Fibroblast of skin of left quadriceps (primary cell): ENCODE measurements at places on chromosomes 5 and 9.

DNA sequence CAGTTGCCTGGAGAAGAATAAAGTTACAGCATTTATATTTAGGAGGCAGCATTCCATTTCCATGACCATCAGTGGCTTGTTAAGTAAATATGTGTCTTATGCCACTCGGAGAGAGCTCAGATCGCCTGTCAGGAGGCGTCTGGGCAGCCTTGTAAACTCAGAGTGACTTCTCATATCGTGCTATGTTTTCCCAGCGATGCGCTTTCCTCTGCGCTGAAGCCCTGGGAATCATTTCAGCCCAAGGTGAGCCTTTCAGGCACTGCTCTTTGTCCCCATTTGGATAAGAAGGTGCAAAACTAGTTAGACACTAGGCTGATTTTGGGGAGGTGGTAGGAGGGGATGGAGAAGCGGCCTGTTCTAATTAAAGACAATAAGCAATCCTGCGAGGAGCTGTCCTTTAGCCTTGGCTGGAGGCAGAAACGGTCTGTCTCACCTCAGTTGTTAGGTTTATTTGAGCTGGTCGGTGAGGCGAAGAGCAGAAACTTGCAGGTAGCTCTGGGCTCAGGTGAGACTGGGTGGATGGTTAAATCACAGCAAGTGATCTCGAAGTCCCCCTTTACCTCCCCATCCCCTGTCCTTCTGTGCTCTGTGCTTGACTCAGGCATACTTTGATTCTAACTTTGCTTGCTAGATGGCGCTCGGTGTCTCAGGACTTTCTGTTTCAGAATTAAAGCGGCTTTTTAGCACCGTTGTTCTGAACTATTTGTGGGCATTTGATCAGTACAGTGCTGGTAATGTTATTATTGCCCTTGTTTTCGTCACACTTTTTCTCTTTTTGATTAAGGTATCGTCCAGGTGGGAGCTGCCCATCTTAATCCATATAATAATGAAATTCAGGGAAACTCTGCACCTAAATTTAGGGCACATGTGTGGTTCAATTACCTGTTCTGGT is 24.6 kb downstream of the NR2F1 start:
- no peak for DNase-seq

DNA sequence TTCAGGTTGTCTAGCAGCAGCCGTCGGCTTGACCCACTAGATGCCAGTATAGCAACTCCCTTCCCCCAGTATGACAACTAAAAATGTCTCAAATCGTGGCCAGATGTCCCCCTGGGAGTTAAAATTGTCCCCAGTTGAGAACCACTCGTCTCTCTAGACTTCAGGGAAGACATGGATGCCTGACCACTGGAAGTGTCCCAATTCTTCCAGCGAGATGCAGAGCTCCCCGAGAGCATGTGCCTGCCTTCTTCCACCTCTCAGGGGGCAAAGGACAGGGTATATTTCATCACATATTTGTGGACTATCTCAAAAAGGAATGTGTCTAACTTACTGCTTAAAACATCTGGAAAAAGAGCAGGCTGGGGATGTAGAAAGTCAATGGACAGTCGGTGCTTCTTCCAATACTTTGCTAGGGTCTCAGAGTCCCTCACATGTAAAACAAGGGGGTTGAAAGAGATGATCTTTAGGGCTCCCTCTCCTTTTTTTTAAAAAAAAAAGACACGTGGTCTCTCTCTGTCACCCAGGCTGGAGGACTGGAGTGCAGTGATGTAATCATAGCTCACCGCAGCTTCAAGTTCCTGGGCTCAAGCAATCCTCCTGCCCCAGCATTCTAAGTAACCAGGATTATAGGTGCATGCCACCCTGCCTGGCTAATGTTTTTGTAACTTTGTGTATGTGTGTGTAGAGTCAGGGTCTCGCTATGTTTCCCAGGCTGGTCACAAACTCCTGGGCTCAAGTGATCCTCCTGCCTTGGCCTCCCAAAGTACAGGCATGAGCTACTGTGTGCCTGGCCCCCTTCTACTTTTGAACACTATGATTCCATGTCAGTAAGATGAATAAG is 190.6 kb downstream of the DAB2IP start:
- DNase-seq = no peak

DNA sequence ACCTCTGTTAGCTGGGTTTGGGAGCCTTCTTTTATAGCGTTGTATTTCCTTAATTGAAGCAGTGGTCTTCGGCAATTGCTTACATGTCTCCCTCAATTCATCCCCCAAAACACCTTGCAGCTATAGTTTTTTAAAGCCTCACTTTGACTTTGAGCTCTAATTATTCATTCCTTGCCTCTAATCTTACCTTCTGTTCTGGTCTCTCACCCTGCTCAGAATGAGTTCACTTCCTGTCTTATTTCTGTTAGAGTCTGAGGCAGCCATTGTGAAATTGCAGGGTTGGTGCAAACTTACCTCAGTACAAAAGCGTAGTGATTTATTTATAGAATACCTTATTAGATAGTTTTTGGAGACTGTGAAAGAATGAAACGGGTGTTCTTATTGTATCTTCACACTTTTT is 35.0 kb downstream of the AOPEP start:
- DNase-seq = no peak

DNA sequence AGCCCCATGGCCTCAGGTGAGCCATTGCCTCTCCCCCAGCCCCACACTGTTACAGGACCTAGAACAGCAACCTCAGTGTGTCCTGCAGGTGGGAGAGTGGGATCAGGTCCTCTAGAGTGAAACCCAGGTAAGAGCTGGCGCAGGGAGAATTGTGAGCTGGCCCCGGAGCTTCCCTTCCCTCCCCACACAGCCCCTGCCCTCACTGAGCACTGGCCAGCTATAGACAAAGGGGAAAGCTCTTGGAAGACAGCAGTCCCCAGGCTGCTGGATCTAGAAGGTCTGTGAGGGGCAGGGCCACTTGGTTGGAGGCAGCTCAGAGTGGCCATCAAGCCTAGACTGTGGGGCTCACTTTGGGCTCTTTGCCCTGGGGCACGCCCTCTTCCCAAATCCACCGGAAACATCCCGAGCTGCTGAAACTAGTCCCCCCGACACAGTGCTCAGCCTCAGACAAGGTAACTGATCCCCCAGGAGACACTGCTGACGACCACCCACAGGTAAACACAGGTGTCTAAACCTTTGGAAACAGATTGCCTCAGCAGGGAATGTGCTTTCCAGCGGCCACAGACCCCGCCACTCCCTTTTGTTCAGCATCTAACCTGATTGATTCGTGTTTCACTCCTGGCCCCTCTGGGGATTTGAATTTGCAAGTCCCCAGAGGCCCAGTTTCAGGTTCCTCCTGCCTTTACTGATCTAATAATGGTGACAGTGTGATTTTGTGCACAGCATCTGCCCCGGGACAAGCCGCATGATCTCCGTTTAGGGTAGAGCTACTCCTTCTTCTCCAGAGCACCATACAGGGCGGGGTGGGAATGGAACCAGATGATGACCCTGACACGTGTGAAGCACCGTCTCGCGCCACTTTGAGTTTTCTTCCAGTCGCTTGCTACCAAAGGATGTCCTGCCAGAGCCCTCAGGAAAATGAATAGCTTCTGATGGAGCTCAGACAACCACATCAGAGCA is 42.2 kb upstream of the ADAMTS2 start:
- no peak for DNase-seq

DNA sequence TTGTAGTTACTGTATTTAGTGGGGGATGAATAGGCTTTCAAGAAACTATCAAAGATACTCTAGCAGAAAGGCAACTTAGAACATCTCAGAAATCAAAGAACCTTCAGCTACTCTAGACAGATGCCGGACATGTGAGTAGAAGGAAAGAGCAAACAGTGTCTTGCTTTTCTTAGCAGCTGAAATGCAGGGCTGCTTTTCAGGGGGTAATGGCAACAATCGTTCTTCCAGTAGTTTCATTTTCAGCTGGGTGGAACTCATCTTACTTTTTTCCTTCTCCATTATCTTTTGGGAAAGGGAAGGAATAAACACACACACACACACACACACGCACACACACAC is 281.6 kb downstream of the CRB2 start:
- DNase-seq = no peak

GRCh38 chr9:18319918-18320445 is 154.0 kb upstream of the ADAMTSL1 start:
- DNase-seq = no peak

DNA sequence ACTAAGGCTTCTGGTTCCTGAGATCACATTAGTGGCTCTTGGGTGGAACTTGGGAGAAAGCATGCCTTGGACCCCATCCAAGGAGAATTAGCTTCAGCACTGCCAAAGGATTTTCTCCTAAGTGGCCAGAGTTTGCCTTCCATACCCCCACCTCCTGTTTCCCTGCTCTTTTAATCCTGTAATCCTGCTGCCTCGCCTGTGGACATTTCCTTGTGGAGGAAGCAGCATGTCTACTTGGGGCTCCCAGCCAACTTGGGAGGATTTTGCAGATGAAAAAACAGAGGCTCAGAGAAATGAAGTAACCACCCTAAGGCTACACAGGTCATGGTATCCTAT is 1.6 kb downstream of the ARSI start:
- DNase-seq = no peak

GRCh38 chr5:122350496-122350895 is 38.5 kb downstream of the SNCAIP start:
- DNase-seq = no peak

- DNase-seq = no peak
These were observed 8.3 kb downstream of the OTP start for GRCh38 chr5:77630114-77630680.

DNA sequence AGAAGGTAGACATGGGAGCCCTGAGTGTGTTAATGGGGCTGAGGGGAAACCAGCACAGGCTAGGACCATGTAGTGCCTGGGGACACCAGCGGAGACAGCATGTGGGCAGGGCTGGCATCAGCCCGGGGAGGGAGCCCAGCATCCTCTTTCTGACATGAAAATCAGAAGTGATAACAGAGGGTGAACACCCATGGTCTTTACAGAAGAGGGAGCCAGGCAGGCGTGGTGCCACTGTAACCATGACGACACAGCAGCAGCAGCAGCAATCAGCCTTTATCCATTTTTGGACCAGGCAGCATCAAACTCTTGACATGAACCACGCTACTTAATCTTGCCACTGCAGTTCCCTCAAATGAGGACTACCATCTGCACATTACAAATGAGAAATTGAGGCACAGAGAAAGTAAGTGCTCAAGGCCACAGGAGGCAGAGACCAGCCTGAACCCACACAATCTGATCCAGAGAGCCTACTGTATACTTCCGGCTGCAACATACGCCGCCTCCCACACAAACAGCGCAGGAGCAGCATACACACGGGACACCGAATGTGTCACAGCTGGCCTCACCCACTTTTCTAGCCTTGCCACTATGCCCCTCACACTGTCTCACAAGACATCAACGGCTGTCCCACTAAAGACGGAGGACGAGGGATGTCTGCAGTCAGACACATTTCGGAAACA is 23.8 kb downstream of the CAMSAP1 start:
- no peak for DNase-seq

- DNase-seq = no peak
These were observed 16.4 kb upstream of the ADAMTSL1 start for GRCh38 chr9:18457510-18457909.

GRCh38 chr9:8366161-8366926 is 566.8 kb upstream of the DMAC1 start:
- no peak for DNase-seq

- no peak for DNase-seq
These were observed 462.1 kb upstream of the GRAMD2B start for GRCh38 chr5:125961150-125961549.

GRCh38 chr5:91955610-91956009 is 572.5 kb upstream of the ARRDC3 start:
- no peak for DNase-seq

- no peak for DNase-seq
These were observed 145.3 kb downstream of the PLK2 start for GRCh38 chr5:58314356-58315210.

GRCh38 chr5:75552764-75553163 is 41.1 kb downstream of the POLK start:
- no peak for DNase-seq

- peak; percentile 57 for DNase-seq
These were observed 23.2 kb upstream of the PSAT1 start for GRCh38 chr9:78273761-78274160.

GRCh38 chr5:124906339-124907097 is 160.1 kb upstream of the ZNF608 start:
- DNase-seq = peak; percentile 79

DNA sequence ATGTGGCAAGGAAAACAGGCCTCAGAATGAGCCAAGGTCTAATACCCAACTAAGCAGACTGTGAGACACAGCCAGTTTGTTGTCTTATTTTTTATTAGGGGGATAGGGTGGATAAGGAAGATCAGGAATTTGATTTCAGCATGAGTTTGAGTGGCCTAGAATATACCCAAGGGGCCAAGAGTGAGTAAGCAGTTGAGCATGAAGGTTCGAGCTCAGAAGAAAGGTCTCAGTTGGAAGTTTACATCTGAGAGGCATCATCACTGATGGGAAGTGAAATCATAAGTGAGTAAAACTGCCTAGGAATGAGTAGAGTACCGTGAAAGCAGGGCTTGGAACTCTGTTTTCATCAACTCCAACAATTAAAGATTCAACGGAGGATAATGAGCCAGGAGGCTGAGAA is 12.6 kb downstream of the PSMD5 start:
- DNase-seq = no peak

GRCh38 chr9:26856413-26857032 is 36.1 kb downstream of the CAAP1 start:
- no peak for DNase-seq

DNA sequence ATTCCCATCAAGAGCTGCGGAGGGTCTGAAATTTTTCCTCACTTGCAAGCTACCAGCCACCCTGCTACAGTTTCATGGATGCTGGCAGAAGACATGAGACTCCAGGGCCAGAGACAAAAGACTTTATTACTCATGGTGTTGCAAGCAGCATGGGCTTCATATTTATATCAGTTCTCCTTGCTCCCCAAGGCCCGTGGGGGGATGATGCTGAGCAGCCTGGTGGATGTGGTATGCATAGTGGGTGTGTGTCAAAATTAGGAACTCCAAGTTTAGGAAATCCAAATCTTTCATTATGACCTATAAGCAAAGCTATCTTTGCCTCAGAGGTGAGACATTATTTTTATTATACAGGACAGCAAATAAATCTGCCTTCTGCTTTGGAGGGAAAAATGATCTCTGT is 105.7 kb upstream of the ALDH1B1 start:
- no peak for DNase-seq

GRCh38 chr5:15796557-15796956 is 296.6 kb downstream of the FBXL7 start:
- DNase-seq = no peak

DNA sequence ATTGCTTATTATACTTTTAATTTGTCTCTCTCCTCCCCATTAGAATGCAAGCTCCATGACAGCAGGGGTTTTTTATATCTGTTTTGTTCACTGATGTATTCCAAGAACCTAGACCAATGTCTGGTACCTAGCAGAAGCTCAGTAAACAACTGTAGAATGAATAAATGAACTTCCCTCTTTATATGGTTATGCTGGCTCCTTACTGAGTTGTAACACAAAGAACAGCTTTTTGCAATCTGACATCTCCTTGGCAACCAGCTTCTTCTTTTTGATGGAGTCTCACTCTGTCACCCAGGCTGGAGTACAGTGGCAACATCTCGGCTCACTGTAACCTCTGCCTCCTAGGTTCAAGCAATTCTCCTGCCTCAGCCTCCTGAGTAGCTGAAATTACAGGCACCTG is 13.6 kb downstream of the TRMO start:
- DNase-seq = no peak
